Activated naive CD4-positive, alpha-beta T cell (primary cell): ENCODE measurements at places on chromosomes 6 and 20.

GRCh38 chr20:9447182-9447581, 67.2 kb upstream of the LAMP5 start:
- no peak for DNase-seq

DNA sequence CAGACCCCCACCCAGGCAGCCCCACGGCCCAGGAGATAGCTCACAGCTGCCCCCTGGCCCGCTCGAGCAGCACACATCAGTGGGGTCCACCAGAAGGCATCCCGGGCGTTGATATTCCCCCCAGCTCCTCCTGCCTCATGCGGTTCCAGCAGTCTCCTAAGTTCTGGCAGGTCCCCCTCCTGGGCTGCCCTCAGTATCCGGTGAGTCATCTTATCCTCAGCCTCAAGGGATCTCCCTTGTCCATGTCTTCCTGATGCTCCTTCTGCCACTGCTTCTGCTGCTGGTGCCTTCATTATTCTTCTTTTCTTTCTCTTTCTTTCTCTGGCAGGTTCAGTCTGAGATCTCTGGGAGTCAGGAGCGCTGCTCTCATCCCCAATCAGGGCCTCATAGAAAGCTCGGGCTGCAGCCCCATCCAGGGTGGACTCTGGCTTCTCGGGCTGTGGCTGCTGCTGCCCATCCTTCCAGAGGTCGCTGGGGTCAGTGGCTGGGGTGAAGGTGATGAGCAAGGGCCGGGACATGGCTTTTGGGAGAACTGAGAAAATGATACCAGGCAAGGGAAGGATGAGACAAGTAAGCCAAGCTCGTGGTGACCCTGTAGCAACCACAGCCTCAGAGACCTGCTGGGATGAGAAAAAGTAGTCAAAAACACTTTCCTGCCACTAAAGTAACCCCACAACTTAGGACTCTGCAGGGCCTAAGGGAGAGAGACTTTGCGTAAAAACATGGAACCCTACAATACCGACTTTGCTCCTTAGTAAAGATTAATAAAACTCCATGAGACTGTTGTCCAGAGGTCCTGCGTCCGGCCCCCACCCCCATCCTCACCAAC, 622 bp downstream of the GPANK1 start:
- no peak for DNase-seq

DNA sequence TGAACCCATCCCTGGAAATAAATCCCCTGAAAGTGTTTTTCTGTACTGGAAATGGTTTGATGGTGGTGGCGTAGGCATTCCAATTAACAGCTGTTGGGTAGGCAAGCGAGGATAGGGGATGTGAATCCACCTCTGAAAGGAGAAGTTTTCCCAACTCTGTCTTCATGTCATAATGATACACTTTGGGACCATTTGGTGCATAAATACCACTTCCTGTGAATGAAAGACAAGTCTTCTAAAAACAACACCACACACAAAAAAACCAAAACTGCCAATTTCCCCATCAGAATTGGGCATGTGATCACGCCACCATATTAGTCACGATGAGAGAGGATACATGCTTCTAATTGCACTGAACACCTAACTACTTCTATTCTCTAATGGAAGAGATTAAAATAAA, 6.4 kb downstream of the VNN2 start:
- no peak for DNase-seq

- no peak for DNase-seq
These were observed 12.1 kb downstream of the BCL2L1 start for GRCh38 chr20:31710423-31711108.

- no peak for DNase-seq
These were observed 32.3 kb downstream of the GSTA3 start for GRCh38 chr6:52877168-52877567.

DNA sequence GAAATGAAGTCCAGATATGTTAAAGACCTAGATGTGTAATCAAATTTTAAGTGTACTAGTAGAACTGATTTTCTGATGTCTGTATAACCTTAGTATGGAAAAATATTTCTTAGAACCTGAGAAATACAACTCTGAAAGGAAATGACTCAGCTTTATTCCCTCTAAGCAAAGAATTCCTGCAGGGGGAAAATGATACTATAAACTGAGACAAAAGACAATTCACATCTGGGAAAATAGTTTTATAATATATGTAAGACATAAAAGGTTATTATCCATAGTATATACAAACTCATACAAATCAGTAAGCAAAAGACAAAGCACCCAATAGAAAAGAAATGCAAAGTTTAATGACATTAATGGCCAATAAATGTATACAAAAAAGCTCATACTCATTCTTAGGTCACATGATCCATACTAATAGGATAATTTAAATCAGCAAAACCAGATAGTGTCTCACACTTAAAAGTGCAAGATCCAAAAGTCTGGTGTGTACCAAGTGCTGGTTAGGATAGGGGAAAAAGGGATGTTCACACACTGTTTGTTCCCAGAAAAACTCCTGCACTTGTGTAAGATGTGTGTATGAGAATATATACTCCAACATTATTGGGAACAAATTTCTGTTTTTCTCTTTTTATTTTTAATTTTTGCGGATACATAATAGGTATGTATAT, 22.6 kb downstream of the RNF217 start:
- no peak for DNase-seq

- DNase-seq: no peak
These were observed 287.7 kb downstream of the ALDH8A1 start for GRCh38 chr6:134662077-134662700.

DNA sequence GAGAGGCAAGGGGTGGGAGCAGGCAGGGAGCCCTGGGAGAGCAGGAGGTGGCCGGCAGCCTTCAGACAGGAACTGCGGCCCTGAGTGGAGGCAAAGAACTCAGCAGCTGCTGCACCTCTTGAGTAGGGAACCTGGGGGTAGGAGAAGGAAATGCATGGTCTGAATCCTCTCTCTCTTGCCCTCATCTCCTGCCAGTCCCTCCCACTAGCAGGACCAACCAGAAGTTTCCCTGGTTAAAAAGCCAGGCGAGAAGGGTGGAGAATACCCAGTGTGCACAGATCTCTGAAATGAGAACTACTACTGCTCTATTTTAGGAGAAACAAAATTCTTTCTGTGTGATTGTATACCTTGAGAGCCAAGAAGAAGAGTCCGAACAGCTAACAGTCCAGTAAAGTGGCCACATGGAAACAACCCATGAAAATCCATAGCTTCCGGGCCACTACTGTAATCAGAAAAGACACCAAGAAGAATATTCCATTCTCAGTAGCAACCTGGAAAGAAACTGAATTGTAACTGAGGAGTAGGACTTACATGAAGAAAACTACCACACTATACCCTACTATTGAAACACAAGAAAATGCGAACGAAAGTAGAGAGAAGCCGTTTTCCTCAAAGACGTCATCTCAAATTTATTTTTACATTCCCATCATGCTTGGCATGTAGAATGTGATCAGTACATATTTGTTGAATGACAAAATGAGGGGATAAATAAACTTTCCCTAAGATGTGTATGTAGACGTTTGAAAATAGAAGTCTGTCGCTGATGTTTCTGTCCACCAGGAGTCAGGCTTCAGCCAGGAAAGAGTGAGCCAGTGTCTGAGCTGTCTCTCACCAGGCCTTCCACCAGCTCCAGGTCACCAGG, 25.6 kb downstream of the WRNIP1 start:
- no peak for DNase-seq

DNA sequence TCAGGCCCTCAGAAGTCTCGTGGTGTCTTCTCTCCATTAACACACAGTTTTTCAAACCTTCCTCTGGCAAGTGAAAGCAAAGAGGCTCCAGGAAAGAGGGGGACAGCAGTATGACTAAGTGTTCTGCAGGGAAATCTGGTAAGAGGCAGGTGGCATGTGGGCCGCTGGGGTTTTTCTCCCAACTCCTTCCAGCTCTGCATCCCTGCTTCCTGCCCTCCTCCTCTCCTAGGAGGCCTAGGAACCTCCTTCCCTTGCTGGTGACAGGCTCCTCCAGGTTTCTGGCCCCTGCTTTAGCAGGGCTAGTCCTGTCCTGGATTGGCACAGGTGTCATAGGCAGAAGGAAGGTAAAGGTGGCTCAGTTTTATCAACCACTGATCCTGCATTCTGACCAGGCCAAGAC, 7.6 kb upstream of the ITCH start:
- no peak for DNase-seq
